NCI-H1105 treated with DMSO at 0.1 percent for 48 hours (cell line): ENCODE measurements at places on chromosomes 7 and 10.

GRCh38 chr7:108711611-108712010 lies 141.9 kb downstream of the DNAJB9 start:
- no peak for DNase-seq

DNA sequence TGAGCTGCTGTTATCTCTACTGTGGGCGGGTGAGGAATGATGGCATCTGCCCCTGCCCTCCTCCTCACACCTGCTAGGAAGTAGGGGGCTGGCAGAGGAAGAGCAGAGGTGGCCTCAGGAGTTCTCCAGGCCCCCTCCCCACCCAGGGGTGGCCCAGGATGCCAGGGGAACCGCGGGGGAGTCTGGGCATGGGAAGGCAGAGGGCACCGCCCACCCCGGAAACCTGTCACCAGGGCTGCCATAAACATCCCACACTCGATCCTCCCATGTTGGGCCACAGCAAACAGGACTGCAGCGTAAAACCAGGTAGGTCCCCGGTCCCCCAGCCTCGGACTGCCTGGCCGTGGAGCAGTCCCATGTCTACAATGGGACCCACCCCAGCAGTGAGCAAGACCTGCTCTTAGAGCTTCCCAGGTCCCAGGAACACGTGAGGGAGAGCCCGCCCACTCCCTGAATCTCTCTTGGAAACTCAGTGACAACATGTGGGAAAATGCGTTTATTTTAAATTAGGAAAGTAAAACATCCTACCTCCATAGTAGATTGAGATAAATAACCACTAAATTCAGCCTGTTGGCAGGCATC lies 23.4 kb downstream of the EBF3 start:
- DNase-seq = no peak

GRCh38 chr10:75073442-75073841 lies 38.0 kb upstream of the SAMD8 start:
- DNase-seq = no peak

DNA sequence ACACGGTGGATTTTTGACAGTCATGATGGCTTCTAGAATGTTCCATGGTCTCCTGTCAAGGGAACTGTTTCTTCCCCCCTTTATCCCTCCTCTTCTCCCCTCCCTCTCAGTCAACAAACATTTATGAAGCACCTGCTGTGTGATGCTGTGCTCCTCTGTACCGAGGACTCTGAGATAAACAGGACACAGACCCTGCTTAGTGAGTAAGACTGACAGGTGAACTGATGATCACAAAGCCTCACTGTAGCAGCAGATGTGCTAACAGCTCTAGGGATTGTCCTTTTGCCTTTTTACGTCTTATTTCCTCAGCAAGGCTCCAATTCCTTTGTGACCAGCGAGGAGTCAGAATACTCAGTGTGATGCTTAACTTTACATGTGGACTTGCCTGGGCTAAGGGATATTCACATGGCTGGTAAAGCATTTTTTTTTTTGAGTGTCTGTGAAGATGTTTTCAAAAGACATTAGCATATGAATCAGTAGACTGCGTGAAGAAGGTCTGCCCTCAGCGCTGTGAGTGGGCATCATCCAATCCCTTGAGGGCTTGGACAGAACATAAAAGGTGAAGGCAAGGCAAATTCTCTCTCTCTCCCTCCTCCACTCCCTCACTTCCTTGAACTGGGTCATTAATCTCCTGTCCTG lies 170.1 kb downstream of the ADRA2A start:
- no peak for DNase-seq

DNA sequence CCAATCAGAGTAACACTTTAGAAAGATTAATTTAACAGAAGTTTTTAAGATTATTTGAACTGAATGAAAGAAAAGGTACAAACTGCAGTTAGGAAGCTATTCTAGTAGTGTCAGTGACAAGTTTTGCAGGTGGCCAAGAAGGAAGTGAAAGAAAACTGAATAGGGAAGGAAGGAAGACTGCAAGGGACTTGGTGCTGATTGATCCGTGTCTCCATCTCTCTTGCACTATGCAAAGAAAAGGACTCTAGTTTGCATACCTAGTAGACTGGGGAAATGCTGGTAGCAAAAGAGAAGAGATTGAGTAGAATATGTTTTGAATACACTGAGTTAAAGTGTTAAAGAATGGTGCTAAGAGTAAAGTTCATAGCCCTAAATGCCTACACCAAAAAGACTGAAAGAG lies 33.0 kb downstream of the OR6V1 start:
- DNase-seq = no peak

DNA sequence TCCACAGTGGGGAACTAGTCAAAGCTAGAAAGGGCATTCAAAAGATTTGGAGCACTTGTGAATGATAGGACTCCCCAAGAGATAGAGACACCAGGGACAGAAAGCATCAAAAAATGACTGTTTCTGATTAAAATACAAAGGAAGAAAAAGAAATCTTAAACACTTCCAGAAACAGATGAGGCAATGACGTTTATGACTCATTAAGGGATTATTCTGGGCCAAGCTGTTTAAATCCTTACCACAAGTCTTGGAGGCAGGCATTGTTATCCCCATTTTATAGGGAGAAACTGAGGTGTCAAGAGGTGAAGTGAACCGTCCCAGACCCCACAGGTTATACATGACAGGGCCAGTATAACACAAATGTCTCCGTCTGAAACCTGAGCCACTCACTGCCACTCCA lies 68.3 kb upstream of the AMPH start:
- DNase-seq = no peak

GRCh38 chr10:18216482-18216881 lies 76.3 kb downstream of the CACNB2 start:
- peak; percentile 3 for DNase-seq

DNA sequence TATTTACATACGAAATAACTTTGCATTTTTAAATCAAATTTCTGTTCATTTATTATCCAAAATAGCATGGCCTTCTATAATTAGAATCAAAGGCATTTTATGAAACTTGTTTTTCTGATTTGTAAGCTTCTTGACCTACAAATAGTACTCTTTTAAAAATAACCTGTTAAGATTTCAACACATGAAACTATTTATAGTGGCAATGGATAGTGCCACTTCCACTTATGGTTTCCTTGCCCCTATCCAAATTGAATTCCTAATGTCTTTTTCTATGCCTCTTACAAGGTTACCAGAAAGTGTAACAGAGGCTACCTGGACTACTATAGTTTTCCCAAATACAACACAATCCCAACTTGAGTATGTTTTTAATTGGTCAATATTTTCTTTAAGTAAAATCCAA lies 263.5 kb downstream of the SEMA3D start:
- no peak for DNase-seq

GRCh38 chr10:30688456-30688855 lies 58.9 kb upstream of the LYZL2 start:
- no peak for DNase-seq

DNA sequence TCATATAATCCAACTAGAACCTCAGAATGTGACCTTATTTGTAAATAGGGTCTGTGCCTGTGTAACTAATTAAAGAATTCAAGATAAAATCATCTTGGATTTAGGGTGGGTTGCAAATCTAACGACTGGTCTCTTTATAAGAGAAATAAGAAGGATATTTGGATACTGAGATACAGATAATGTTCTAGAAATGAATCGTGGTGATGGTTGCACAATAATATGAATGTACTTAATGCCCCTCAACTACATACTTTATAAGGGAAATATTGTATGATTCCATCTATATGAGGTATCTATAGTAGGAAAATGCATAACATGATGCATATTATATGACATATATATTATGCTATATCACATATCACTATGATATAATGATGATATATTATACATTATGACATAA lies 265.7 kb downstream of the SEMA3D start:
- no peak for DNase-seq

DNA sequence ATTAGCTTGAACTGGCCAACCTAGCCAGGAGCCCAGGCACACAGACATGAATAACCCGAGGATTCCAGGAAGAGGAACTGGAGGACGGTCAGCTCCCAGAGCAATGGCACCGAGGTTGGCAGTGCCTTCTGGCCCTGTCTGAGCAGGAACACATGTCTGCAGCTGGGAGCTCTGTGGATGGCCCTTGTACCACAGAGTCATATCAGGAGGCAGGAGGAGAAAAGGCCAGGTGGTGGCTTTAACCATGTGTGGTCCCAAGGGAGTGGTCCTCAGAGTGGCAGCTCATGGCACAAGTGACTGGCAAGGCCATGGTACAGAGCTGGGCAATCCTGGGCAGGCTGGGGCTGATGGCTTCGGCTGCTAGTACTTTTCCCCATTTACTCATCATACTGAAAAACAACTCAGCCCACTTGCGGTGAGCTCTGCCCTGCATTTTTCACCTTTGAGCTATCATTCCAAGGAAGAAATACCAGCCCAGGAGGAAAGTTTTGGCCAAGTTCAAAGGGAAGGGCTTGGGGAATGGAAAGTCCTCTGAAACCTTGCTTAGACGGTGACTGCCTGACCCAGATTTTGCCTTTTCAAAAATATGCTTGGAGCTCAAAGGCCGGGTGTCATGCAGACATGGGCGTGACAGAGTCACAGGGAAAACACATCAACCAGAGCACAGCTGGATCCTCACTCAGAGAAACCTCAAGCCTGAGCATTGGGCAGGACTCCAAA lies 25.7 kb upstream of the LOXL4 start:
- no peak for DNase-seq

DNA sequence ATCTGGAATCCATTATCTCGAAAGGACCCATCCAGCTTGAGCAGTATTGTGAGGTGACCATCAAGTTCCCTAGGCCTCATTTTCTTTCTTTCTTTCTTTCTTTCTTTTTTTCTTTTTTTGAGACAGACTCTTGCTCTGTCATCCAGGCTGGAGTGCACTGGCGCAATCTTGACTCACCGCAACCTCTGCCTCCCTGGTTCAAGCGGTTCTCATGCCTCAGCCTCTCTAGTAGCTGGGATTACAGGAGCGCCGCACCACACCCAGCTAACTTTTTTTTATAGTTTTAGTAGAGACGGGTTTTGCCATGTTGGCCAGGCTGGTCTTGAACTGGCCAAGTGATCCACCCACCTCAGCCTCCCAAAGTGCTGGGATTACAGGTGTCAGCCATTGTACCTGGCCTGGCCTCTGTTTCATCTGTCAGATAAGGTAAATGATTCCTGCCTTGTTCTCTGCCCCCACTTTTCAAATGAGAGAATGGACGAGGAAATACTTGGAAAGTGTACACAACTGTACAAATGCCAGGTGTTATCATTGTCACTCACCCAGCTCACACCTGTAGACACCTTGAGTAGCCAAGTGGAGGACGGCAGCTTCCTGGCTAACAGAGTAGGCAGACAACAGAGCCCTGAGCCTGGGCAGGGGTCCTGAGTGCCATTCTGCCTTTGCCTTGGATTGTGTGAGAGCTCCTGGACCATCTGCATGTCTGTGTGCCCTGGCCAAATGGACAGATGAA lies 54.1 kb downstream of the HK1 start:
- no peak for DNase-seq

DNA sequence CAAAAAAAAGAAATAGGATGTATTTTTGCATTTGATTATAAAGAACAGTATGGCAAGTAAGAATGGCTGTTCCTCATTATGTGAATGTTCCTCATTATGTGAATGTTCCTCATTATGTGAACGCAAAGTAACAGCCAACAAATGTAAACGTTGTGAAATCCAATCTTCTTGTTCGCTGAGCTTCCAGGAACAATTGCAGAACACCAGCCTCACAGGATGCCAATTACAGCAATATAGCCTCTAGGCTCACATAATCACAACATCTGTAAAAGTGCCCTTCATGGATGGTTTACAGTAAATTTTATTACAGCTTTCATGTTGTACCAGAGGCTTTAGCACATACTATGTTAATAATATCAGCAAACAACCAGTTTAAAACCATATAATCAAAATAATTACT lies 71.6 kb downstream of the THSD7A start:
- peak; percentile 95 for DNase-seq

- no peak for DNase-seq
Observed at GRCh38 chr10:124701881-124702656, 42.1 kb downstream of the FAM53B start.

GRCh38 chr10:20502903-20503585 lies 394.1 kb downstream of the NEBL start:
- no peak for DNase-seq

GRCh38 chr7:90005836-90006235 lies 148.4 kb upstream of the STEAP1 start:
- no peak for DNase-seq

DNA sequence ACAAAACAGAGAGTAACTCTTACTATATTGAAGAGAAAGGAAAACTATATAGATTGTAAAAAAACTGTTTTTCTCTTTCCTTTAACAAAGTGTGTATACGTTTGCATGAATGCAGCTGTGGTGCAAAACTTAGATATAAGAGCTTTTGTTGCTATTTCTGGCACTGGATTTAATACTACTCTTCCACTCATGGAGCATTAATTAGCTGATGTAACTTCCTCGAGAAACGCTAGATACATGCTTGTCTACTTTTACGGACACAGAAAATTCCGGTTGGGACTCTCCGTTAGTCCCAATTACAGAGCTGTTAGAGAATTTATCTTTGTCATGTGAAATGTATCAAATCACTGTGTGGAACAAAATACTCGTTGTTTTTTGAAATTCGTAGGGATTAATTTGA lies 135.5 kb downstream of the ZNF22 start:
- no peak for DNase-seq

- DNase-seq = no peak
Observed at GRCh38 chr7:151148319-151149259, 18.9 kb downstream of the GBX1 start.

GRCh38 chr10:103842605-103843004 lies 12.8 kb downstream of the SH3PXD2A start:
- DNase-seq = no peak

- no peak for DNase-seq
Observed at GRCh38 chr7:44969049-44969700, 9.6 kb downstream of the MYO1G start.

DNA sequence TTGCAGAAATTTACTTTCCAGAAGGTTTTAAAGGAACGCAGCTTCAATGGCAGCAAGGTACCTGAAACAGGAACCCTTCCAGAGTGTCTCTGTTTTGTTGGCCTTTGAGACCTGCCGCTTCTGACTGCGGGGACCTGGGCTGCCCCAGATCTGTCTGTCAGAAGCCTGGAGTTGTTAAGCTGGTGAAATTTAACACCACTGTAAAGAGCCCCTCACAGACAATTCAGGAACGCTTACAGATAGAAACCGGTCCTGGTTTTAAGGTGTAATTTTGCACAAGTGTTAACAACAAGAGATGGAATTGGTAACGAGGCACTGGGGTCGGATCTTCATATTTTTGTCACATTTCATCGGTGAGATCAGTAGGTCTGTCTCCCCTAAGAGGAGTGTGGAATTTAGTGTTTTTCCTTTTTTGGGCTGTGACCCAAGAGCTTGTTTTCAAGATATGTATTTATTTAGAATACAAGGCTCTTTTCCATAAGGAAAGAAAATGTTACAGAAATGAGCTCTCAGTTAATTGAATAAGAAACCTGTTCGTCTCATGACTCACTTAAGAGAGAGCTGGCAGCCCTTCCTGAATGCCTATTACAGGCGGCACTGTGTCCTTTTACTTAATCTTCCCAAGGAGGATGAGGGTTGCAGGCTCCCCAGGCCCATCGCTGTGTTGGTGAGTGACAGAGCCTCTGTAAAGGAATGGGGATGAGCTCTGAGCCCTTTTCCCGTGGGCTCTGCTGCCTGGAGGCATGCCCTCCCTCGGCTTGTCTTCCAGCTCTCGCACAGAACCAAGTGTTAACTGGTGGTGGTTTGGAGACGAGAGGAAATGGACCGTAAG lies 168.7 kb downstream of the CUX1 start:
- DNase-seq = no peak

GRCh38 chr10:18735711-18736110 lies 76.5 kb downstream of the ARL5B start:
- DNase-seq = no peak

- DNase-seq = peak; percentile 81
Observed at GRCh38 chr7:11427686-11428273, 404.2 kb downstream of the THSD7A start.

- DNase-seq = peak; percentile 34
Observed at GRCh38 chr10:89207181-89207800, at the start of gene CH25H. TSS of gene CH25H (minus strand) at chr10:89207317. CDS start at chr10:89207292, 25 bp downstream.

- no peak for DNase-seq
Observed at GRCh38 chr7:832167-832967, at the start of gene SUN1. TSS of gene SUN1 (plus strand) at chr7:832476. CDS start at chr7:832525, 49 bp downstream.
